ENCODE measurements at places on chromosomes 5 and 9. TPM values are rescaled to one million over a fixed set of nuclear protein-coding genes. Genes with fewer than 3 reads are reported as not detected.

The EGFLAM gene
- 4.3 TPM for total RNA-seq

DNA sequence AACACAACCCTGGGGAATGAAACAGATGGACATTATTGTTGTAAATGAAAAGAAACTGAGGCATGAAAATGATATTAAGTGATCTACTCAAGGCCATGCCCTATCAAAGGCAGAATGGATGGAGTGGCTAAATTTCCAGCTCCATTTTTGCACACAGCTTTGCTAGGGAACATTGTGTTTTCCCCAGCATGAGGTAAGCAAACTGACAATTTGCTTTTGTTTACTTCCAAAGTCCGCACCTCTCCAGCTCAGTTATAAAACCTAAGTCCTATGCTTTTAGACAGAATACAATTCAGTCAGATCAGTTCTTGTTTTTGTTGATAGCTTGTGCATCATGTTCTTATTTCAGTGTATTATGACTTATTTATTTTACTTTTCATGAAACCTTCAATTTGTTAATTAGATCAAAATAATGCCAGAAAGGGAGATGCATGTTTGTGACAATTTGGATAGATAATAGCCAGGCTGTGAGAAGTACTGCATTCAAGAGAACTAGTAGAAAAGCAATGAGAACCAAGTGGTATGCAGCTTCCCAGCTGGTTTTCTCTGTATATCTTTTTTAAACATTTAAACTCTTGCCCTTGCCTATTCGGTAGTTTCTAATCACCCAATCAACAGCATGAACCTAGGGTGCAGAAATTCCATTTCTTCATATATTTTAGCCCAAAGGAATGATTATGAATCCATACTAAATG, 380.8 kb downstream of the SPATA31D1 start:
- no peak for DNase-seq

The PCDHGA11 gene
- total RNA-seq: 4.2 TPM

GRCh38 chr9:107351382-107352045, 68.4 kb downstream of the RAD23B start:
- no peak for DNase-seq

The TMEM245 gene
- total RNA-seq: 68.4 TPM

The NUTM2F gene
- not detected for total RNA-seq

DNA sequence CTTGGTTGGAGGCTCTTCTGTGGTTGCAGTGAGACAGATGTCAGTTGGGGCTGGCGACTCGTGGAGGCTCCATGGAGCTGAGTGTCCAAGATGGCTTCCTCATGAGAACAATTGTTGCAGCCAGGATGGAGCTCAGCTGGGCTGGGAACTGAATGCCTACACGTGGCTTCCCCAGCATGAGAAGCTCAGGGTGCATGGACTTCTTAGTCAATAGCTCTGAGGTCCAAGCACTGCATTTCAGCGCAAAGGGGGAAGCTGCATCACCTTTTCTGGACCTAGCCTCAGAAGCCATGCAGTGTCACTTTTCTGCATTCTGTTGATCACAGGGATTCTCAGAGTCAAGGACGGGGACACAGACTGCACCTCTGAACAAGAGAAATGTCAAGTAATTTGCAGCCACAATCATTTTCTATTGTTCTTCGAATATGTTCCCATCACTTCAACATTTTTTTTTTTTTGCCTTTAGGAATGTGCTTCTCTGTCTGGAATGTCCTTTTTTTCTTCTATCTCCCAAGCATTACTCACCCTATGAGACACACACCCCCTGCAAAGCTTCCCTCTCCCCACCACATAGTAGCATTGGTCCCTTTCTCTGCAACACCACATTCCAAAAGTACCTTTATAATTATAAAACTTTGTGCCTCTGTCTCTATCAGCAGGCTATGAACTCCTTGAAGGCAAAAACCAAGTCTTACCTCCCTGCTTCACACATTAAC, 57.5 kb upstream of the STK32A start:
- no peak for DNase-seq

The PCDHGA12 gene
- total RNA-seq: 10.2 TPM

DNA sequence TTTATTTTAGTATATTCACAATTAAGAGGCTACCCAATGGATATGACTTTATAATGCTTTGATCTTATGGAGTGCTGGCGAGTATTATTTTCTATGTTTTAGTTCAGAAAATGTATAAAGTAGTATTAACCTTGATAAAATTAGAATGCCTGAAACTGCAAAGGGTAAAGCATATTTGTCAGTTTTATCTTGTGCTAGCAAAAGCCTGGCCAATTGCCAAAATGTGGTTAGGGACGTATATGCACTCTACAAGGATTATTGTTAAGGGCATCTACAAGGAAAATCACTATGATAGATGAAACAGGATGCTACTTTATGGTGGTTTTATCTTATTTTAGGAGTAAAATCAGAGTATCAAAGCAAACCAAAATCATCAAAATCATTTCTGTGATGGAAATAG, 281.7 kb downstream of the CCDC171 start:
- no peak for DNase-seq

- DNase-seq: no peak
Measured at GRCh38 chr9:110650991-110651411, 17.6 kb upstream of the MUSK start.

The CCL19 gene
- total RNA-seq: 4.1 TPM

The PCDHB2 gene
- total RNA-seq: 3.6 TPM

GRCh38 chr5:67346611-67347010, 150.0 kb upstream of the CD180 start:
- no peak for DNase-seq
